ENCODE measurements at places on chromosomes 12 and 14.

GRCh38 chr12:92464911-92465310 lies 237.9 kb upstream of the PLEKHG7 start:
- no peak for DNase-seq

GRCh38 chr12:24838531-24838950 lies 110.4 kb downstream of the BCAT1 start:
- DNase-seq: peak; percentile 77

DNA sequence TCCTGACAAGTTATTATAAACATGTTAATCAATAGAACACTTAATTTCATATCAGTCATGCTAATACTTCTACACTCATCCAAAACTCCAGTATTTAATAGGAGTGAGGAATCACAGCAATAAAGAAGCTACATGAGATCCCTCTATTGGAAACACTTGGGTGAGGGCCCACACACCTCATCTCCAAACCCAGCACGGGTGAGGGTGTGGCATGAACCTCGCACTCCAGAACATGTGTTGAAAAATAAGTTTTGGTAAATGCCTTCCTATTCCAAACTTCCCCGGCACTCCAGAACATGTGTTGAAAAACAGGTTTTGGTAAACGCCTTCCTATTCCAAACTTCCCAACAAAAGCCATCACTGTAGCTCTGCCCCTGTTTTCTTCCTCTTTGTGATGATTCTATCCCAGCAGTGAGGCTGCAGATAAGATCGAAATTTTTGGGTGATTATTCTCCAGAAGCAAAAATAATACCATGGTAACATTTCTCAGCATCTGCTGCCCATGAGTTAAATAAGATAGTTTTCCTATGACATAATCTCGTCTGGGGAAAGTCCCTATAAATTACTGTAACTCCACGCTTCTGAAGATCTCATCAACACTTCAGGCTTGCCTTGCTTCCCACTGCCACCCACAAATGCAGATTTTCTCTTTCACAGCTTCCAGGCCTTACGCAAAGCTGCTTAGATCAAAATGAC lies 24.4 kb upstream of the PTPRB start:
- DNase-seq: peak; percentile 26

- no peak for DNase-seq
Observed at GRCh38 chr14:80942191-80942600, 658 bp upstream of the CEP128 start.

- no peak for DNase-seq
Observed at GRCh38 chr12:34396861-34397590, 374.7 kb downstream of the ALG10 start.

- DNase-seq: no peak
Observed at GRCh38 chr12:3992945-3993344, 119.7 kb upstream of the PARP11 start.

- no peak for DNase-seq
Observed at GRCh38 chr12:6843118-6843902, 2.6 kb downstream of the GNB3 start.

GRCh38 chr14:97401714-97402113 lies 604.5 kb downstream of the VRK1 start:
- DNase-seq: no peak

- DNase-seq: no peak
Observed at GRCh38 chr12:84058136-84058535, 854.5 kb downstream of the SLC6A15 start.

DNA sequence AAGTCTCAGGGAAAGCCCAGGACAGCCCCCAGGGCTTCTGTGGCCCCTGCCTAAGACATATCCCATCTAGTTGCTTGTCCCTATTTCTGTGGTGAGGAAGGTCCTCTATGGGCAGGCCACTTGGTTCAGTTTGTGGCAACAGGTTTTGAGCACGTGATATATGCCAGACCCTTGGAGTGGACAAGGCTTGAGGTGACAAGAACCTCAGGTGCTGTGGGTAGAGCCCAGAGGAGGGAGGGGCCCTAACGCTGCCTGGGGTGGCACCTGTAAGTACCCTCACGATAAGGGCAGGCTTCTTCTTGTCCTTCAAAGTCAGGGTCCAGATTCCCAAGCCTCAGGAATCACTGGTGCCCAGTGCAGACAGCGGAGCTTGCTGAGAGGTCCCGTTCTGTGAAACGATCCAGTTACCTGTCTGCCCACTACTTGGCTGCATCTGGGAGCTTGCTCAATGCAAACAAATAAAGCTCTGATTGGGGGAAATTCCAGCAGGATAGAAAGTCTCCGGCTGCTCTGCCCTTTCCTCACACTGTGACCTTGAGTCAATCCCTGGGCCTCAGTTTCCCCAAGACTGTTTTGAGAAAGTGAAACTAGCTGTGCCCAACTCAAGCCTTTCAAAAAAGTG lies 47.7 kb upstream of the FAM181A start:
- no peak for DNase-seq

DNA sequence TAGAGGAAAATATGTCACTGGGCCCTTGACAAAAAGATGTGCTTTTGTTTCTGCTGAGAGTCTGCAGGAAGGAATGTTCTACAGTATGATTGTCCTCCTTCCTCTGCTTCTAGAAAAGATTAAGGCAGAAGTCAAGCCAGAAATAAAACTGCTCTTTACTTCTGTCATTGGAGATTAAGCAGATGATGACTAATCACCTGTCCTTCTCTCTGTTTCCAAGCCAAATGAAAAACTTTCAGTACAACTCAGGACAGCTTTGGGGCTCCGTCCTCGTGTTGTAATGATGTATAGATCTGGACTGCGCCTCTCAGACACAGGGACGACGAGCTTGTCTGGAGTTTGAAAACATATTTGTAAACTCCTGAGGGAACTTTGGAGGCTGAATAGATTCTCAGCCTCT lies 159.3 kb downstream of the DYRK2 start:
- DNase-seq: no peak

DNA sequence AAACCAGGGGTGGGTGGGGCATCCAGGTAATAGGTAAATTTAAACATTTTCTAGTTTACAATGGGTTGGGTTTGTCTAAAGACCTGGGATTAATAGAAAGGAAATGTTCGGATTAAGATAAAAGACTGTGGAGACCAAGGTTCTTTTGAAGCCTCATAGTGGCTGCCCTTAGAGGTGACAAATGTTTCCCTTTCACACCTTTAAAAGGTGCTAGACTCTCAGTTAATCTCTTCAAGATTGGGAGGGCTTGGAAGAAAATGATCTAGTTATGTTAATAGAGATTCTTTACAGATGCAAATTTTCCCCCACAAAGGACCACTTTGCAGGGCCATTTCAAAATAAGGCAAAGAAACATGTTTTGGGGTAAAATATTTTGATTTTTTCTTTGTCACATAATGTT lies 39.0 kb downstream of the TMTC2 start:
- DNase-seq: no peak

DNA sequence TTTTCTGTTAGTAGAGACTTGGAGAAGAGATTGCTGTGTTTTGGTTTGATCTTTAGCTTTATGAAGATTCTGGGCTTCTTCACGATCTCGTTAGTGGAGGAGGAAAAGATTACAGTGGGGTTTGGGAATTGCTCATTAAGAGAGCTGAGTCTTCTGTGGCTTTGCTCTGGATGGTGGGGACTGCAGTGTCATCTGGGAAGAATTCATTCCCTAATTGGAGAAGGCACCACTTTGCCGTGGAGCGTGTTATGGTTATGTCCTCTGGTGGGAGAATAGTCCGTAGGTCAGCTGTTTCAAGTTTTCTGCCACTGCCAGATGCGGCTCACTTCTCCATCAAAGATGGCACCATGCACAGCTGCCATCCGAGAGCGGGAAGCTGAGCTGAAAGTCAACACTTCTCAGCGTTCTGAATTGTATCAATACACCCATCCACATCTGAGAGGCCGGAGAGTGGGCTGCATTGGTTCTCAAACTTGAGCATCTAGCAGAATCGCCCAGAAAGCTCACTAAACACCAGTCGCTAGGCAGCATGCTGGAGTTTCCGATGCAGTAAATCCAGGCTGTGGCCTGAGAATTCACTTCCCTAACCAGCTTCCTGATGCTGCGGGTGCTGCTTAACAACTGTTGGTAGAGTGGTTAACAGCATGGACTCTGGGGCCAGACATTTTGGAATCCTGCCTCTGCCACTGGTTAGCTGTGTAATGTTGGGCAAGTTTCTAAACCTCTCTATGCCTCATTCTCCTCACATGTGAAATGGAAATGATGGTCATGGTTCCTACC lies 117.8 kb downstream of the PLXNC1 start:
- no peak for DNase-seq

DNA sequence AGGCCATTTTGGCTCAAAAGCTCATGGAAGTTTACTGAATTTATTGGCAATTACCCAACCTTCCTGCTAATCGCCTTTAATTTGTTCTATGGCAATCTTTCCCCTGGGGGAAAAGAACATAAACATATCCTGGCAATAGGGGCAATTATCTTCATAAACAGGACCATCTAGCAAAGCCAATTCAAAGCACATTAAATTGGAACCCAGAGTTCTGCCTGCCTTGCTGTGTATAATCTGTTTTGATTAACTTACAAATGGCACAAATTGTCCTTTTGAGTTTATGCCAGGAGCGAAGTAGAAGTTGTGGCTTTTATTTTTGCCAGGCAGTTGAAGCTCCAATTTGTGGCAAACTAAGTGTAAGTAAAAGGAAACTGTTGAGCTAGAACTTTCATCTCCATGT lies 68.6 kb downstream of the C12orf50 start:
- DNase-seq: no peak

DNA sequence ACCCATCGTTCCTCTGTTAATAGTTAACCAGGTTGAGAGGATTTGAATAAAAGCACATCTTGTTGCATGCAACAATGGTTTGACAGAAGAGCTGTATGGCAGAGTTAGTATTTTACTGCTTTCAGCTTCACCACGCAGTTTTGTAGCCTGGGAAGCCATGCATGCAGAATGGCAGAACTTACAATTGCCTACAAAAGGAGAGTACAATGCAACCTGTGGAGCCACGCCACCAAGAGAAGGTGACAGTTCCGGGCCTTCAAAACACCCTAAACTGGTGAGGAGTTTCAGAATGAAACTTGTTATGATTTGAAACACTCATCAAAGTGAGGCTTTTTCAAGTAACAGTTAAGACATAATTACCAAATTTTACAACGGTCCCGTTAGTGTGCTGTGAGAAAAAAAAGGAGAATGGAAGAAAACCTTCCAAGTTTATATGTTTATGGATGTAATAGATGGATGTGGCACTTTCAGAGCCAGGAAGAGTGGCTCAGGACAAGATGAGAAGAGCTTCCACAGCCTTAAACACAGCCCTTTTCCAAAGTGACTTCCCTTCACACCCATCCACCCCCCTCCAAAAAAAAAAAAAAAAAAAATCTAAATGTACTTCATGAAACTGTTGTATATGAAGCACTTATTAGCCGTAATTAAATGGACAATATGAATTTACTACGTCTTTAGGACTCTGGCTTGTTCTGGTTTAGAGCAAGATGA lies 158.7 kb downstream of the EGLN3 start:
- peak; percentile 57 for DNase-seq

DNA sequence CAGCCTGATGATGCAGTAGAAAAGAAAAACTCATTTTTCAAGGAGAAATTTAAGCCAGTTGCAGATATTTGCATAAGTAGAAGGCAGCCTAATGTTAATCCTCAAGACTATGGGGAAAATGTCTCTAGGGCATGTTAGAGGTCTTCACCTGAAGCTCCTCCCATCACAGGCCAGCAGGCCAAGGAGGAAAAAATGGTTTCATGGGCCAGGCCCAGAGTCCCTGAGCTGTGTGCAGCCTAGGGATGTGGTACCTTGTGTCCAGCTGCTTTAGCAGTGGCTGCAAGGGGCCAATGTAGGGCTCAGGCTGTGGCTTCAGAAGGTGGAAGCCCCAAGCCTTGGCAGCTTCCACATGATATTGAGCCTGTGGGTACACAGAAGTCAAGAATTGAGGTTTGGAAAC lies 1946.7 kb upstream of the FLRT2 start:
- DNase-seq: no peak

DNA sequence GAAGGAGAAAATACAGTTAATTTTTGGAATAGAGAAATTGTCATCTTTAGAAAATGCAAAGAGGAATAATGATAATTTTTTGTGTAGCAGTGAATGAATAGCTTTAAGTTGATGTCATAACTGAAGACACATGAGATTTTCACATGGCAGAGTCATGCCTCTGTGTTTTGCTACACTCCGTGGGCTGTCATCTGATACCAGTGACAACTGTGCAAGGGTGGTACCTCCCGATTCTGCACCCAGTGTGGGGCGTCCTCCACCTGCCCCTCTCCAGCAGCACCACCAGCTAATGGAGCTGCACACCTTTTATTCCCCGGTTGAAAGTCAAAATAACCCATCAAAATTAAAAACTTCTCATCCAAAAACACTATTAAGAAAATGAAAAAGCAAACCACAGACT lies 47.2 kb downstream of the ANKRD9 start:
- DNase-seq: no peak

DNA sequence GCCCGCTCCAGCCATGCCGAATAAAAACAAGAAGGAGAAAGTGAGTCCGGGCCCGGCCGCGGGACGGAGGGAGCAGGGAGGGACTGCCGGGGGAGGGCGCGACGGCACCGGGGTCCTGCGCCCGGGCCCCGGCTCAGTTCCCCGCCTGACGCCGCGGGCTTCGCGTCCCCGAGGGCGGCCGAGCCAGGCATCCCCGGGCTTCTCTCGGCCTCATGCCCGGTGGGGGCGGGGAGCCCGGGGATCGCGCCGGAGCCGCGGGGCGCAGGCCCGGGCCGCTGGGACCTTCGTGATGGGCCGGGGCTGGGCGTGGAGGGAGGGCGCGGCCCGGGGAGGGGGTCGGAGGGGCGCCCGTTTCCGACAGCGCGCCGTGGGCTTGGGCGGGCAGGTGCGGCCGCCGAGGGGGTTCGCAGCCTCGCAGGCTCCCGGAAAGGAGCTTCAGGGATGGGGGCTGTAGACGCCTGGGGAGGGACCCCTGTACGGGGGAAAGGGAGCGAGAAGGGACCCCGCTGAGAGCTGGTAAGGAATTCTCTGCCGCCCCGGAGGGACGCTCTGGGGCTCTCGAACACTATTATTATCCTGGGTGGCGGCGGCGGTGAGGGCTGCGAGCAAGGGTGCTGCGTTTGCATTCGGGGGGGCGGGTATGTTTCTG lies 496 bp downstream of the PPP2R5C start:
- no peak for DNase-seq

- DNase-seq: peak; percentile 64
Observed at GRCh38 chr14:21913759-21914158, 240.1 kb upstream of the OR4E1 start.

DNA sequence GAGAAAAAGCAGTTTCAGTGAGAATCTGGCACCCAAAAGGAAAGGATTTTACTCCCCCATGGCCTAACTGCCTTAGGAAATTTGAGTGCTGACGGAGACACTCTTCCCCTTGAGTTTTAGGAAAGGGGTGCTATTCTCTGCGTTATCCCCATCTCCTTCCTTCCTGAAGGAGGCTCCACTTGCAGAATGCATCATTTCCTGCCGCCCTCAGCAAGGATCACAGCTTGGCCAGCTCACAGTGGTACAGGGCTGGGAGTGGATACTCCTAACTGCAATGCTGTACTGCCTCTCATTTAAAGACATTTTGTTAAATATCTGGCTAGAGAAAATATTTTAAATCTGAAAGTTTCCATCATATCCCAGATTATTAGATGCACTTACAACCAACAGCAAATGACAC lies 33.0 kb downstream of the RDH12 start:
- DNase-seq: no peak

- peak; percentile 60 for DNase-seq
Observed at GRCh38 chr12:69879007-69879960, 54.3 kb downstream of the MYRFL start.

Measured in renal cortical epithelial cell (primary cell).